ENCODE measurements at places on chromosomes 7 and 10.

- no peak for DNase-seq
Observed at GRCh38 chr10:228366-228765, 93.1 kb downstream of the ZMYND11 start.

DNA sequence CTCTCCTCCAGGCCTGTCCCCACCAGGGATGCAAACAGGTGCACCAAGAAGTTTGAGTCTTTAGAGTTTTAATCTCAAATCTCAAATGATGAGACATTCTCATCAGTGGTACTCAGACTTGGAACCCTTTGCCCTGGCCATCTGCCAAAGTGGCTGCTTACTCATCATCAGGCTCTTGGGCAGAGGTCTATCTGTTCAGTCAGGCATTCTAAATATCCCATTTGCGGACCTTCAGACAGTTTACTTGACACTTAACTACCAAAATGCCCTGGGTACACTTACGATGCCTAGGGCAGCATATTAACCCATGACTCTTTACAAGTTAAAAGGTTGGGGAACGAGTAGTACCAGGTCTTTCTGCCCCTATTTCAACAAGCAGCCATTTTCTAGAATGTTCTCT, 61.2 kb upstream of the YAE1 start:
- no peak for DNase-seq

GRCh38 chr7:139321071-139321745, 19.9 kb upstream of the FMC1 start:
- no peak for DNase-seq

- no peak for DNase-seq
Observed at GRCh38 chr7:67486401-67486800, 489.8 kb downstream of the TYW1 start.

- peak; percentile 9 for DNase-seq
Observed at GRCh38 chr7:151138153-151138851, 29.2 kb downstream of the GBX1 start.

- no peak for DNase-seq
Observed at GRCh38 chr7:75771224-75771623, 787 bp downstream of the CCL26 start.

- no peak for DNase-seq
Observed at GRCh38 chr10:3702569-3702968, 82.4 kb downstream of the KLF6 start.

- DNase-seq: no peak
Observed at GRCh38 chr7:45655539-45655938, 81.4 kb downstream of the ADCY1 start.

GRCh38 chr10:62562101-62562500, 187.9 kb downstream of the ZNF365 start:
- no peak for DNase-seq

DNA sequence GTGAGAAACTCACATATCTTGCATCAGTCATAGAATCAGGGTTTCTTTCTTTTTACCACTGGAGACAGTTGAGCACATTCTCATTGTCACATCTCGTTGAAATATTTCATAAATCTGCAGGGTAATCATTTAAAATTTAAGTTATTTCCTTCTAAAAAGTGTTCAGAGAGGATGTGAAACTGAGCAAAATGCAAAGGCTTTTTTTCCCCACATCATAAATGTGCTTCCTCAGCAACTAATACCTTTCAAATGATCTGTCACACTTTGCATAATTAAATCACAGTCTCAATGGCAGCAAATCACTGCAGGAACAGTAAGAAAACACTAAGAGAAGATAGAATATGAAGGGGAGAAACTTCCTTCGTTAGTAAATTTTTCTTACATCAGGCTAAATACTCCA, 187.5 kb downstream of the EVX1 start:
- DNase-seq: no peak

- DNase-seq: no peak
Observed at GRCh38 chr10:62178568-62178967, 90.1 kb downstream of the RTKN2 start.

- no peak for DNase-seq
Observed at GRCh38 chr7:5559576-5560240, 136.1 kb upstream of the TNRC18 start.

DNA sequence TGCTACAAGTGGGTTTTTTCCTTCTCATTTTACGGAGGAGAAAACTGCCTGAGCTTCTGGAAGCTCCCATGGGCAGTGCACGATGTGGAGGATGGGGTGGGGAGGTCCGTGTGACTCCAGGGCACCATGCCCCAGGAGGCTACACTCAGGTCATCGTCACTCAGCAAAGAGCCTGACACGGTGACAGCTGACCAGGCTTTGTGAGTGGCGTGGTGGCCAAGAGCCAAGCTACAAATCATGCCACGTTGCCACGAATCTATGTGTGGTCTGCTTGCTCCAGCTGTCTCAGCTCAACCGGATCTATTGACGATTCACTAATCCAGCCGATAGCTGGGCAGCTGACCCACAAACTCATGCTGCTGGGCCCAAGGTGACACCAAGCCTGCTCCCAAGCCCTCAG, 27.6 kb upstream of the C10orf71 start:
- no peak for DNase-seq

DNA sequence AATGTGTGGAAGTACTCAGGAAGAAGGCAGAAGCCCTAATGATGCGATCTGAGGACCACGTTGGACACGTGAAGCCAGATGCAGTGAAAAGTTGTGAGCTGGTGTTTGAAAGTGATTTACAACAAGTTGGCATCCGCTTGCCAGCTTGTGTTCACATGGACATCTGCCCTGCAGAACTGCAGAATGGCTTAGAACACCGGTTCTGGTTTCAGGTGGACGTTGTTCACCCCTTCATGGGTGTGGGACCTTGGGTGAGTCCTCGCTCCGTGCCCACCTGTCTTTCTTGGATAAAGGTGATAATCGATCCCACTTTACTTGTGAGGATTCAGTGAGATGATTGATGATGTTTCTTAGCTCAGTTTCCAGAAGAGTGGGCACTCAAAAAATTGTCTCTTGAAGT, 53.8 kb downstream of the CAMK1D start:
- no peak for DNase-seq

DNA sequence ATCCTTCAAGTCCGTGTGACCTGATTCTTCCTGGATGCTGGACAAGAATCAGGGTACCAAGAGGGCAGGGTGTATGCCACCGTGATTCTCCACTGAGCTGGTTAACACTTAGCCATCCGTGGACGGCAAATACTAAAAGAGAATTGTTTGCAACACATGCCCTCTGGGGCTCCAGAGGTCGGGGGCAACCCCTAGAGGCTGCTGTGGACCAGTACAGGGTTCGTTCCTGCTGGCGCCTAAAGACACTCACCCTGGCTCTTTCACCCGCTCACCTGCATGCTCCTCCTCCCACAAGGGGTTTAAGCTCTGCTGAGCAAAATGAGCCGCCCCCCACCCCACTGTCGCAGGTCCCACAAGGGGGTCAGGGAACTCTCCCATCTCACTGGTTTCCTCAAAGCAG, 148.7 kb upstream of the ITGB1 start:
- DNase-seq: no peak

DNA sequence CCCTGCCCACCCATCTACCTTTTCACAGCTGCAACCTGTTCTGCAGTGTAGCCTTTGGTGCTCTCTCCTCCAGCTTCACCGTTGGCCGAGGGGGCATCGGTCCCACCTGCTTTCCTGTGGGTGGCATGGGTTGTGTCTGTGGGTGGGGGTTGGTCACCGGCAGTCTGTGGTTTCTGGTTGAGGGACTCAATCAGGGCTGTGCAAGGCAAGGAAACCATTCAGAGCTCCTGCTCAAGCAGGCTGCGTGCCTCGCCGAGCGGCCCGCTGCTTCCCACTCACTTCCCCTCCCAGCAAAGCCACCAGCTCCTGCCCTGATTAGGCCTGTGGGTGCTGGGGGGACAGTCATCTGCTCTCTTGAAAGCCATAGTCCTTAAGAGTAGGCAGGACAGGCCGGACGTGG, 9.8 kb downstream of the DNAJB12 start:
- DNase-seq: no peak

DNA sequence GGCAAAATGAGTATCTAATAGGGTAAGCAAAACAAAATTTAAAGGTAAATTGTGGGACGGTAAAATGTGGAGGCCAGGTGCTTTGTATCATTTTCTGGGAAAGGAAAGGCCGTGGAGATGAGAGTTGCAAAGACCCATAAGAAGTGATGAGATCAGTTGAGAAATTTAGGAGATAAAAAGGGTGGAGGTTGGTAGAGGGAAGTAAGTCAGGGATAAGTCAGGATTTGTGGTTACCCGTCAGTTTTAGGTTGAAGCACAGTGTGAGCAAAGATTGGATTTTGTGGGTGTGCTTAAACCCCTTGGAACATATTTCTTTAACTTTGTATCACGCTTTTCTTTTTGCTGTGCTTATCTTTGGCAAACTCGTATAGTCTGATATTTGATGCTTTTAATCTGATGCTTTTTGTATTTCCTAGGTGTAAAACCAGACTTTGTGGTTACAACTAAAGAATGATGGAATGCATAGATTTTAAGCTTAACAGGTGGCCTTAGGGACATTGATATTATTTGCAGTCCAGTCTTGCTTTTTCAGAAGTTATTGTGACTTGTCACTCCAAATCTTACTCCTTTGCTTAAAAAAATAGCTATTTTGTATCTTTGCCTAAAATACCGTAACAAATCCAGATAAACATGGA, 1.2 kb downstream of the BTRC start:
- no peak for DNase-seq

DNA sequence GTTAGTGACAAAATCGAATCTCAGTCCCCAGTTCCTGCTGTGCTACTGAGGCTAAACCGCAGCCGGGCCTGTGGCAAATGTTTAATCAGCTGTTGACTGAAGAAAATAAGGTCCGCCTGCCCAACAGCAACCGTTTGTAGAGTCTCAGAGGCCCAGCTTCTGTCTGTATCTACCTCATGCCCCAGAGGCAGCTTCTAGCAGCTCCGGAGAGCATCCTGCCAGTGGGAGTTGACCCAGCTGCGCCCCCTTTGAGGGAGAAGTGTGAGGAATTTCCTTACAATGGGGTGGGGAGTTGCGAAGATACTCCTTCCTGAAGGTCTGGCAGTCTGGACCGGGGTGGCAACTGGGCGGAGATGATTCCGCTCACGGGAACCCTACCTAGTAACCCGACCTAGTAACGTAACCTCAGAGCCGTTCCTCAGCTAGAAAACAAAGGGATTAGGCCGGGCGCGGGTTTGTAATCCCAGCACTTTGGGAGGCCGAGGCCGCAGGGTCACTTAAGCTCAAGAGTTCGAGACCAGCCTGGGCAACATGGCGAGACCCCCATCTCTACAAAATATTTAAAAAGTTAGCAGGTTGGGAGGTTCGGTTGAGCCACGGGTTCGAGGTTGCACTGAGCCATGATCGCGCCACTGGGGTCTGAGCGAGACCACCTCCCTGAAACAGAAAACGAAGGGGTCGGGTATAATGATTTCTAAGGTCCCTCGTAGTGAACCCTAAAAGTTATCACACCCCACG, 846 bp upstream of the ZNF775 start:
- peak; percentile 48 for DNase-seq

DNA sequence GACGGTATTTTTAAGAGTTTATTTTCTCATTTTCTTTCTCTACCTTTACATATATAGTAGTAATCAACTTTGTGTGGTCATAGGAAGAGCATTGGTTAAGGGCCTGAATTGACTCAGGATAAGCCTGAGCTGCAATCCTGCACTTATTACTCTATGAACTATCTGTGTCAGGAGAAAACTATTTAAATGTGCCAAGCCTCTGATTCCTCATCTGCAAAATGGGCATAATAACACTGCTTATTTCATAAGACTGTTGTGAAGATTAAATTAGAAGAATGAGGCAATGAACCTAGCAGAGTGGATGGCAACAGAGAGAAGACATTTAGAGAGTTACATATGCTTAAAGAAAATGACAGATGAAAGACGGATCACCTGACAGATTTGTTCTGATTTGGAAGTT, 175.5 kb downstream of the RELN start:
- no peak for DNase-seq

DNA sequence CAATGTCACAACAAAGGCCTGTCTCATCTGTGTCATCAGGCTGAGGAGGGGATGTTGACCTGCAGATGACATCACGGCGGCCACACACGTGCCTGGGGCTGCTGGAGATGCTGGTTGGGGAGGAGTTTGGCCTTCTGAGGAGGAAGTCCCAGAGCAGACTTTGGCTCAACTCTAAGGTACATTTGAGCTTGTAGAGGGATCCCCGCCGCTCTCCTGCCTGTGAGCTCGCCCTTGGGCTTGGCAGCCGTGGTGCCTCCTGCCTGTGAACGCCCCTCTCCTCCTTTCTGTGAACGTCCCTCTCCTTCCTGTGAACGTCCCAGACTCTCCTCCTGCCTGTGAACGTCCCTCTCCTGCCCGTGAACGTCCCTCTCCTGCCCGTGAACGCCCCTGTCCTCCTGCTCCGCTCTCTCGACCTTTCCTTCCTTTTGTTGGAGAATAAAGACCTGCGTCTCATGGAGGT, 176.4 kb downstream of the DNAJB6 start:
- no peak for DNase-seq

GRCh38 chr7:5222841-5223411, 32.9 kb downstream of the WIPI2 start:
- no peak for DNase-seq

DNA sequence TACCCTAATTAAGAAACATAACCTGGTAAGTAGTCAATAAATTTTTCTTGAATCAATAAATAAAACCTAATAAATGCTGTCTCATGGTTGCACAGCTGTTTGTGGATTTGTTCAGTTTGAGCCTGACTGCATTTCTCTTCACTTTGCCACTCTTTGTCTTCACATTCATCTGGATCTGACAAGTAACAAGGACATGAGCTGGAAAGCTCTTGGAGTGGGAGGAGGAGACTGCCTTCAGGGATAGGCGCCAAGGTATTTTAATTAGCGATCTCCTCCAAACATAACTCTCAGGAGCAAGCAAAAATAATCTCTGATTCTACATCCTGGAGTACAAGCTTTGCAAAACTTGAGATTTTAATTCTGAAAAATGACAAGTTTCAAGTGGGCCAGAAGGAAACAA, 251.0 kb downstream of the BMPER start:
- DNase-seq: no peak

DNA sequence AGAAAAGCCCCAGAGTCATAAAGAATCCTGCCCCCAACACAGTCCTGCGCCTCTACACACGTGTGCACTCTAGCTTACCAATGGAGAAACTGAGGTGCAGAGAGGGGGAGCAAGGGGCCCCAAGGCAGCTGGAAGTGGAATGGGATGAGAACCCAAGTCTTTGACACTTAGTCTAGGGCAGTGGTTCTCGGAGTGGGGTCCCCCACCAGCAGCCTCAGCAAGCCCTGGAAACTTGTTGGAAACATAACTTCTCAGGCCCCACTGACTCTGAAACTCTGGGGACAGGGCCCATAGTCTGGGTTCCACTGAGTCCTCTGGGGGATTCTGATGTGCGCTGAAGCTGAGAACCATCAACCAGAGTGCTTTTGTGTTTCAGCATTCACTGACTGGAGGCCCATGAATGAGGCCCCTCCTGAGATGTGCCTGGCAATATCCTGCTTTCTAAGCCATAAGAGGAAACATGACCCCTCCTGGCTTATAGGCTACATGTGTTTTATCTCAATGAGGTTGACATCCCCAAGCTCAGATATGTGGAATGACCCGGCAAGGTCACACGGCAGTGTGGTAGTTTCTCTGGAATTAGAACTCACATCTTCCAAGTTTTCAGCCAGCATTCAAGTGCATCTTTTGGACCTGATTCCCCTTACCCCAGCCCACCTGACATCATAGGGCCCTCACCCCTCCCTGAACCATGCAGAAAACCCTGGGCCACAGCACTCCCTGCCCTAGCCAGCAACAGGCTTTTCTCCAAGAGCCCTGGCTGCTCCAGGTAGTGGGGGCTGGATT, 147.3 kb upstream of the PCBD1 start:
- DNase-seq: no peak

Data from CD4-positive, alpha-beta T cell treated with Interleukin-4 for 1 hour (primary cell).